ENCODE measurements at places on chromosomes 7 and 10. TPM values are rescaled to one million over a fixed set of nuclear protein-coding genes. Genes with fewer than 3 reads are reported as not detected.
A peak's percentile ranks its signal among the peaks of the same experiment; 100 is the strongest.

- no peak for ATAC-seq
Measured at GRCh38 chr7:71521506-71521905, 389.6 kb downstream of the GALNT17 start.

DNA sequence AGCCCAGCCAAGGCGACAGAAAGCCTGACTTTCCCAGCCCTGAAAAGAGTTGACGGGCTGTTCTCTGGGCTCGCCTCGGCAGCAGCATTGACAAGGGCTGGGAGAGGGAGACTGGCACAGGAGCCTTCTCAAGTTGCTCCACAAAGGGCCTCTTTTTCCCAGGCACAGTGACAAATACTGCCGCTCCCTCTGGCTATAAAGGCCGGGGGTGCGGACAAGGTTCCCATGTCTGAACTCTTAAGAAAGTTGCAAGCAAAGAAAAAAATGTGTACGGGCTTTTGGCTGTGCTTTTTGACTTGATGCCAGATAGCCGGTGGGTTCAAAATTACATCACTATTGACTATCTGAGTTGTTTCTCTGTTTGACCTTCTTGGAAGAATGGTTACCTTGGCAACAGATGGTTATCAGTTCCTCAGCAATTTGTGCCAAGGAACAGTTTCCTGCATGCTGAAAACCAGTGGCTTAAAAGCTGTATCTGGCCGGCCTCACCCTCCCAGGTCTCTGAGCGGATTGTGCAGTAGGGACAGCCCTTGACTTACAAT lies 115.9 kb upstream of the EEPD1 start:
- no peak for ATAC-seq

DNA sequence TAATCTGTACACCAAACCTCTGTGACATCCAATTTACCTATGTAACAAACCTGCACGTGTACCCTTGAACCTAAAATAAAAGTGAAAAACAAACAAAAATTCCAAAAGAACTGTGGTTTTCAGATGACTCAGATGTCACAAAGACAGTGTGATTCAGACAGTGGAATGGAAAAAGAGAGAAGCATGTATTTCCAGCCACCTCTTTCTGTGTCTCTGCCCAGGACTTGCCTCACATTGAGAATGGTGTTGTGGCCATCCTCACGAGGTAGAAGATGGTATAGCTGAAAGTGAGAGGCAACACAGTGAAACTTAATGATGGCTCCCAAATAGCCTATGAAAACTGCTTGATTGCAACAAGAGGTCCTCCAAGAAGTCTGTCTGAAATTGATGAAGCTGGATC lies 78.0 kb downstream of the ARL5B start:
- ATAC-seq: no peak

- ATAC-seq: peak; percentile 37
Measured at GRCh38 chr7:51366930-51367613, 50.5 kb upstream of the COBL start.

Gene FAM25A
- not detected for total RNA-seq

Gene THNSL1
- 4.7 TPM for total RNA-seq

Gene R3HCC1L
- 23.7 TPM for total RNA-seq

Gene ACTR3C
- 11.1 TPM for total RNA-seq
